ENCODE measurements at places on chromosomes 11 and 22.
A peak's percentile ranks its signal among the peaks of the same experiment; 100 is the strongest.

DNA sequence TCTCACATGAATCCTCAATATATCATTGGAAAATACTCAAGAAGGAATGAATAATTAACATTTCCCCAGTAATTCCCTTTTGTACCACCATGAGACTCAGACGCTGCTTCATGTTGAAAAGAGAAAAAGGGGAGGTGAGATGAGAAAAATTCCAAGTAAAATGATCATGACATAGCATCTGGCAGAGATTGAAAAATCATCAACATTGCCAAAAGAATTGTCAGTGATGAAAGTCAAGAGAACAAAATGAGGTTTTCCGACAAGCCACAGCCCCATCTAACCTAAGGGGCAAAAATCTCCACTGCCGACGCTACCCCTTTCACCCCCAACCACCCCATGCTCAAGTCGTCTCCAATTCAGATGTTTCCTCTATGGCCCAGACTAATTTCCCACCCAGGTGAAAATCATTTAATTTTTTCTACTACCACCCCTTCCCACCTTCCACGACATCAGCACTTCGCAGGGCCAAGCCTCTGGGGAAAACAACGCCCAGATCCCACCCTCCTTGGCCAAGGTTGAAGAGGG lies 1.2 kb downstream of the RAB6A start:
- no peak for DNase-seq

GRCh38 chr11:27720277-27720830 lies 20.1 kb upstream of the BDNF start:
- DNase-seq: no peak

- no peak for DNase-seq
Measured at GRCh38 chr11:3199537-3200295, 18.9 kb downstream of the MRGPRG start.

- peak; percentile 62 for DNase-seq
Measured at GRCh38 chr11:73288873-73289707, 17.0 kb downstream of the P2RY6 start.

- DNase-seq: no peak
Measured at GRCh38 chr11:131246663-131247062, 123.8 kb upstream of the NTM start.

DNA sequence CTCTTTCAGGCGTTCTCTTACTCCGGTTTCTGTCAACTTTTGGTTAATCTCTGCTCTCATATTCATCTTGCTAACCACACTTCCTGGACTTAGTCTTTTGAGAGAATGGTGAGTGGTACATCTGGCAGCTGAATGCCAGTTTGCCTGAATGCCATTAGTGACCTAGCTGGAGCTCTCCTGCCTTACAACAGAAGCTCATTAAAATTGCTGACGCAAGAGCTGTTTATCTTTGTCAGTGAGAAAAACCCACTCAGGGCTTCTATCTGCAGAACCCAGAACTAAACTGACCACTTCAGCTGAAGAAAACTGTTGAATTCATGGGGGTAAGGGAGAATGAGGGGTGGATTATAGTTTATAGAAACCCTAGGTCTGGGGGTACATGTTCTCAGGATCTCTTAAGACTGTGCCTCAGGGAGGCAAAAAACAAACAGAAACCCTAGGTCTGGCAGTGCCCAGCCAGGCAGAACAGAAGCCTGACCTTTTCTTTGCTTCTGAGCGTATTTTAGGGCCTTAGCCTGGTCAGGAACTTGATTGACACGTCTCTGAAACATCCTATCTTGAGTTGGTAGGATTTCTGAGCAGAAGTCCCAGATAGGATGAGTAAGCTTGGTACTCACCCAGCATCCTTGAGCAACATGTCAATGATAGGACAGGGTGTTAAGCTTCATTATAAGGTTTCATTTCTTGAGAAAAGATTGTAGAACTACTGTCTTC lies 52.8 kb upstream of the YWHAH start:
- DNase-seq: no peak

GRCh38 chr11:1560002-1560648 lies 11.9 kb downstream of the DUSP8 start:
- DNase-seq: no peak

DNA sequence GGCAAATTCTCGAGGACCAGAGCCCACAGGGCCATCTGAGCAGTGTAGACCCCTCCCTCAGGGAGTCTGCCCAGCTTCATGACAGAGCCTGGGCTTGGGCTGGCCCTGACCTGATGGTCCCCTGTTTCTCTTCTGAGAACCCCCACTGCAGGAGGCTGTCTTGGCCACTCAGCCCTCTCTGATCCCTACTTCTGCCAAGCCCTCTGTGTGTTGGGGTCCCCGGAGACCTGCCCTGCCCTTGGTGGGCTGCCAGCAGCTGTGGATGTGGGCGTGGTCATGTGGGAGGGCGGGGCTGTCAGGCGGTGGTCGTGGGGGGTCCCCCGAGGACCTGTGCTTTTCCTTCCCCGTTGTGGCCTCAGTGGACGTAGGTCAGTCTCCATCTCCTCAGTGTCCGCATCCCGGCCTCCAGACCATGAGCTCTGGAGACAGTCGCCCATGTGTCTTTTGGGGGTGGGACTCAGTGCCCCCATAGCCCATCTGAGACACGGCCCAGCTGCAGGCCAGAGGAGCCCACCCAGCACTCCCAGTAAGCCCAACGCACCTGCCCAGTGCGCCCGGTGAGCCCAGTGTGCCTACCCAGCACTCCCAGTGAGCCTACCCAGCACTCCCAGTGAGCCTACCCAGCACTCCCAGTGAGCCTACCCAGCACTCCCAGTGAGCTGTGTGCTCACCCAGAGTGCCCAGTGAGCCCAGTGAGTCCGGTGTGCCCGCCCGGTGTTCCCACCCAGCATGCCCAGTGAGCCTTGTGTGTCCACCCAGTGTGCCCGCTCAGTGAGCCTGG lies 409.2 kb downstream of the TBC1D22A start:
- DNase-seq: no peak

GRCh38 chr22:45942787-45943493 lies 34.0 kb downstream of the WNT7B start:
- DNase-seq: no peak

- no peak for DNase-seq
Measured at GRCh38 chr22:22573047-22573889, 14.2 kb upstream of the PRAME start.
